ENCODE measurements at places on chromosomes 3 and 15.

DNA sequence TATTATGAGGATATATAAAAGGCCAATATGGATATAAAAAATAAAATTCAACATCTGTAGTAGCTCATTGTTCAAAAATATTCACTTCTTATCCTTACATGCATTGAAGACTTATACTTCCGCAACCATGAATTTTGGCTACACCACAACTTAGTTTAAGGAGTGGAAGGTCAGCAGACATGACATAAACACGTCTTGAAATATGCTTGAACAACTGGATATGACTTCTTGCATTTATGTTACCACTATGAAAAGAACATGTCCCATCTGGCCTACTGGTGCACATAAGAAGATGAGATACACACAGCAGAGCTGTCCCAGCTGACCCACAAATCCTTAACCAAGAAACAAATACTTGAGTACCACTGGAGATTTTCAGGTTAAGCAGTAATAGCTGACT, 52.1 kb downstream of the MYO9A start:
- no peak for DNase-seq

DNA sequence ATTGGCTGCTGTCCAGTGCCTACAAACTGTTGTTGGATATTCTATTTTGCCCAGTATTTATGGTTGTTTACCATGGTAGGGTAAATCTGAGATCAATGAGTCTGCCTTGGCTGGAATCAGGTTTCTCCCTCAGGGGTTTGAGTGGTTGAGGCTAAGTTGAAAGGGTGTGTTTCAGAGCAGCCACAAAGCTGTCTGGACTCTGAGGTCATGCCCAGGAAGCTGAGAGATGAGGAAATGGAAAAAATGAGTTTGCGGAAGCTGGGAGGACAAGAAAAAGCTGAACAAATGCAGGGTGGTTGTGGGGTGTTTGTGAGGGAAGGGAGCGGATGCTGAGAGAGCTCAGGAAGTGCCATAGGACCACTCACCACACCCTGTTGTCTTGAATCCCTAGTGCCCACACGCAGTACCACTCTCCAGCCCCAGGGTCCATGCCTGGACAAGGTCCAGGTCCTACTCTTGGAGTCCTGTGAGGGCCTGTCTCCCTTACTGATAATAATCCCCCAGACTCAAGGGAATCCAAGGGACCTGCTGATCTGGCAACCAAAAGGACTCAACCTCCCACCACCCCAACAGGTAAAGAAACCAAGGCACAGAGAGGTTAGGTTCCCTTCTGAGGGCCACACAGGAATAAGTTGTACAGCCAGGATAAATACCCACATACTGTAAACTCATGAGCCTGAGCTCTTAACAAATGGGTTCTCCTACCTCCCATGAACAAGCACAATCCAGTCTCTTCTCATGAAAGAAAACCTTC, 81.6 kb downstream of the PPCDC start:
- peak; percentile 40 for DNase-seq

DNA sequence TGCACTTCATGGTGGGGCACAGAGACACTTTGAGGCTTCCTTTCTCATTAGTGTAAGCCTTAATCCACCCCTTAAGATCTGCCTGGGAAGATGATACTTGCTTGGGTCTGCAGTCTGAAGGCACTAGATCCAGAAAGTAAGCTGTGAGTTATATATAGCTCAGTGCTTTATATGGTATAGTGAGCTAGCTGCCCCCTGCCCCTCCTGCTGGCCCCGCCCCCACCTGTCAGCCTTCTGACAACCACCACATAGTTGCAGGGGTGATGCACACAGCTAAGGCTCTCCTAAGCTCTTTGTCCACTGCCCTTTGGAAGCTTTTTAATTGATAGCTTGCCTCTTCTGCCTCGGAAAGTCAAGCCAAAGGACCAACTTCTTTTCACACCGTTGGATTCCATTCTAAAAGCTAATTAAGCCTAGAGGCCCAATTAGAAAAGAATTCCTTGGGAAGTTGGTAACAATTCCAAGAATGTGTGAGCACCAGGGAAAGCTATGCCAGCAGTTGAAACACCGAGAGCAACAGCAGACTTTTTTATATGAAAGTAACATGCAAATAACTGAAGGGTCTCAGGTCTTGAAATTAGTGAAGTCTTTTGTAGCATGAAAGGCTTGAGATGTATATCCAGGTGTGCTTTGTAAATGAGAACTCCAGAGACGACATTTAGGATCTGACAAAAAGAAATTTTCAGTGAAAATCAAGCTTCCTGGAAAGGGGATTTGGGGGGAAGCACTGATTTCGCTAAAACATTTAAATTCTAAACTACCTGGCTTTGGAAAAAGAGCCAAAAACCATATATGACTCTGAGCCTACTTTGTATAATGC, 2.3 kb downstream of the TPM1 start:
- no peak for DNase-seq

GRCh38 chr15:74892313-74892712, 2.5 kb downstream of the MPI start:
- no peak for DNase-seq

GRCh38 chr3:51686512-51687215, 15.6 kb downstream of the TEX264 start:
- peak; percentile 88 for DNase-seq

GRCh38 chr3:114848643-114849350, 298.3 kb downstream of the ZBTB20 start:
- DNase-seq: no peak

- no peak for DNase-seq
Measured at GRCh38 chr3:55675478-55675877, 188.4 kb upstream of the WNT5A start.

DNA sequence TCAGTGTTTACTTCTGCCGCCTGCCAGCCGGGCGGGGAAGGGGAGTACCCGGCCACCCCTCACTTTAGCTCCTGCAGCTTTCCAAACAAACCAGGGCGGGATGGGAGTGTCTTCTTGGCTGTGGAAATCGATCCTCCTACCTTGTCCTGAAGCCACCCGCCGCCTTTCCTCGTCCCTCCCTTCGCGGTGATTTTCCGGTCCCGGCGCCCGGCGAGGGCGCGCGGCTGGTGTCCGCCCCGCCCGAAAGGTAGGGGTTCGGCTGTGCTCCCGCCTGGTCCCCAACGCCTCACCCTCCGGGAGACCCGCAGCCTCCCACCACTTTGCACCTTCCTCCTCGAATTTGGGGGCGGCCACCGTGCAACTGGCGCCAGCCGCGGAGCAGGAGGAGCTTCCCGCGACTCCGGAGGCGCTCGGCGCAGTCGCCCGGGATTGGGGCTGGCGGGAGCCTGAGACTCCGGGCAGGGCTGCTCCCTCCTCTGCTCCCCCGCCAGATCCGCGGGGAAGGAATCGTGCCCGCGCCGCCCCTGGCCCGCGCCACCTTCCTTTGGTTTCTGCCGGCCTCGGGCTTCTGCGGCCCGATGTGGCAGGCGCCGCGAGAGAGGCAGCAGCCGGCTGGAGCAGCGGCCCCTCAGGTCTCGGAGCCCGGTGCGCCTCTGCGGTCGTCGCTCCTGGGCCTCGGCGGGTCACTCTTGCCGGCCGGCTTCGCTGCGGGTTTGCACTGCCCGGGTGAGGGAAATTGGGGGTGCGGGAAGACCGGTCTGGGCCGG, 30.7 kb upstream of the ST3GAL6 start:
- DNase-seq: no peak

GRCh38 chr3:58044691-58045483, 36.7 kb downstream of the FLNB start:
- DNase-seq: no peak

DNA sequence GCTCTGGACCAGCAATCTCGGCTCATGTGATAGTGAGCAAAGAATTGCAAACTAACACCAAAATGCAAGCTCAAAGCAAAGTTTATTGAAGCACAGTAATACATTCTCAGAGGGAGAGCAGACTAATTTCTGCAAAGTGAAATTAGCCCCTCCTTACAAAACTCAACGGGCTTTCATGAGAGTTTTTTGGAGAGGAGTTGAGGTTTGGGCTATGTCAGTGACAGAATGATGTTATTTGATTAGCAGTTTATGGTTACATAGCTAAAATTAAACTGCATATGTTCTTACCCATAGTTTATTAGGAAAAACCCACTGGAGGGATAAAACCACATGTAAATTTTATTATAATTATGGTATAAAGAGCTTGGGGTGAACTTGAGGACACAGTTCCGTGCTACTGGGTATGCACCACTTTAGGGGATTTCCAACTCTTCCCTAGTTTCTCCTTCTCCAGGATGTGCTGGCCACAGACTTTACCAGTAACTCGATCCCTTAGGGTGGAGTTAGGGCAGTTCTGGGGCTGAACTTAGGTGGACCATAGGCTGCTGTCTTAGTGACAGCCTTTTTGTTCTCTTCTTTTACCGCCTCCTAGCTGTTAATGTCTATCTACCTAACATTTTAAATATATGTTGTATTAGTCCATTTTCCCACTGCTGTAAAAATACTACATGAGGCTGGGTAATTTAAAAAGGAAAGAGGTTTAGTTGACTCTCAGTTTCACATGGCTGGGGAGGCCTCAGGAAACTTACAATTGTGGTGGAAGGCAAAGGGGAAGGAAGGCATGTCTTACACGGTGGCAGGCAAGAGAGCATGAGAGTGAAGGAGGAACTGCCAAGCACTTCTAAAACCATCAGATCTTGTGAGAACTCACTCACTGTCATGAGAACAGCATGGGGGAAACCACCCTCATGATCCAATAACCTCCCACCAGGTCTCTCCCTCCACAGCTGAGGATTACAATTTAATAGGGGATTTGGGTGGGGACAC, 8.9 kb upstream of the AADACL2 start:
- no peak for DNase-seq

GRCh38 chr15:62126364-62126763, 38.7 kb downstream of the C2CD4B start:
- DNase-seq: no peak

- no peak for DNase-seq
Measured at GRCh38 chr3:114333180-114333922, 39.5 kb downstream of the TIGIT start.

DNA sequence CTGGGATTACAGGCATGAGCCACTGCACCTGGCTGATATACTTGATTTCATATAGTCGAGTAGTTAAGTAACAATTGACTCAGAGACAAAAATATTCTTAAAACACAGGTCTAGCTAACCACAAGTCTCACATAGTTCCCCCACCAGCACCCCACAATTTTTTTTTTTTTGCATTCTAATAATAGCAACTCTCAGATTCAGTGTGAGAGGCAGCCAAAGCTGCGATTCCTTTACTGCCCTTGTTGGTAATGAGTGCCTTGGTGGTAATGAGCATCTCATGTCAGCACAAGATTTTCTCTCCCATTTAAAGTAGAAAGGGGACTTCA, 72.5 kb downstream of the WWTR1 start:
- no peak for DNase-seq

GRCh38 chr3:52176951-52177700, 20.8 kb upstream of the ALAS1 start:
- DNase-seq: no peak
